ENCODE measurements at places on chromosomes 4 and X.

DNA sequence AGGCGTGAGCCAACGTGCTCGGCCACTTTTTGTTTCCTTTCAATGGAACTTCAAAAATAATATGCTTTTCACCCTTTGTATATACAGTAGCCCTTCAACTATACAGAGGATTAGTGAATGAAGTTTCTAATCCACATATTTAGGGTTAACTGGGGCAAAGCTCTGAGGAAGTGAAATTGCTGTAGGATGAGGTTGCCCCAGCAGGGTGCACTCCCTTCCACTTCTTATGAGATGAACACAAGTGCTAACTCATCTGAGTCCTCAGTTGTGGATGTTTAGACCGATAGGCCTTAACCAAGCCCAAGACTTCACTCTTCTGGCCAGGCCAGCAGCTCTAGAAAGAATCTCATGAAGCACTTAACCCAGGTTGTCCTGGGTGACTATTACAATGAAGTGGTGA is 29.1 kb upstream of the CT55 start:
- DNase-seq: no peak

GRCh38 chr4:150231107-150231770 is 153.0 kb downstream of the DCLK2 start:
- no peak for DNase-seq

GRCh38 chrX:136752796-136753195 is 27.9 kb downstream of the ARHGEF6 start:
- no peak for DNase-seq

DNA sequence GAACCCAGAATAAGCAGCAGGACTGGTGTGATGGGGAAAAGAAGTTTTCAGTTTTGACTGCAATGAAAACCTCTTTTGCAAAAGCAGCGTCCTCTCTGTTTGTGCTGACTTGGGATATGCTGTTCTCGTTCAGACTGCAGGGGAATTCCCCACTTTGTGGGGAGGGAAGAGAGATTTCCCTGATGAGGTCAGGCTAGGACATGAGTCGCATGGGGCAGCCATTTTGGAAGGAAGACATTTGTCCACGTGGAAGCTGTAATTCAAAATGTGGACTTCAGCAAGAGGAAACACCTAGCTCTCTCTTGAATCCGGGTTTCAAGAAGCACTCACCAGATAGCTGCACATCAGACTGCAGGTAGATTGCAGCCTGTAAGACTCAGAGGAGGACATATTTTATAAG is 39.3 kb downstream of the ING2 start:
- no peak for DNase-seq

- DNase-seq: no peak
These were observed 52.7 kb downstream of the STARD8 start for GRCh38 chrX:68699960-68700746.

DNA sequence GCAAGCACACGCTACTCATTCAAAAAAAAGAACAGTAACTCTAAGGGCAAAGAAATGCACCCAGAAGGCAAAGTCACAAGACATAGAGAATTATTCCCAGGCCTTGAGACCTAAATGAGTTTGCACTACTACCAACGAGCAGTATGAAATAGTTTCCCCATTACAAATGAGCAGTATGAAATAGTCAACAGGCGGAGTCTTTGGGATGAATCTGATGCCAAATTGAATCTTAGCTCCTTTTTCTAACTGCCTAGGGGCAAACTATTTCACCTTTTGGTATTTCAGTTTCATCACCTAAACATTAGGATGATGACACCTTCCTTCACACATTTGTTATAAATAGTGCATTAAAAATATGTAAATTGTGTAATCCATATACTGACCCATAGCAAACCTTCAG is 213.0 kb upstream of the FAT4 start:
- no peak for DNase-seq

GRCh38 chr4:75723163-75724065 is 963 bp upstream of the USO1 start:
- no peak for DNase-seq

GRCh38 chr4:5632571-5632970 is 75.8 kb downstream of the EVC2 start:
- no peak for DNase-seq

GRCh38 chrX:133321451-133321850 is 93.8 kb downstream of the GPC4 start:
- no peak for DNase-seq

DNA sequence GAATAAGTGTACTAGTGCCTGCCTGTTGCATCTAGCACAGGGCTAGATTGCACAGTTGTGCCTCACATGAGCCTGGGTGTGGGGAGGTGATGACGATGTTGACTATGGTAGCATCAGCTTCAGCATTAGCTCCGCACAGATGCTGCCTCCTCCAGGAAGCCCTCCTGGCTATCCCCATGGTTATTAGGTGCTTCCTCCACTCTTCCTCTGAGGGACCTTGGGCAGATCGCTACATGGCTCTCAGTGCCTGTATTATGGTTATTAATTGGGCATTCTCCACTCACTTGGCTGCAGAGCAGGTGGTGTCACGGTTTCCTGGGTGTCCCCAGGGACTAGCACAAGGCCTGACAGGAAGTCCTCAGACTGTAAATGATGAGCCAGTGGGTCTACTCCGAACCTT is 325.6 kb downstream of the ARHGAP10 start:
- DNase-seq: no peak

- DNase-seq: no peak
These were observed 22.9 kb upstream of the ANK2 start for GRCh38 chr4:113026556-113026955.

DNA sequence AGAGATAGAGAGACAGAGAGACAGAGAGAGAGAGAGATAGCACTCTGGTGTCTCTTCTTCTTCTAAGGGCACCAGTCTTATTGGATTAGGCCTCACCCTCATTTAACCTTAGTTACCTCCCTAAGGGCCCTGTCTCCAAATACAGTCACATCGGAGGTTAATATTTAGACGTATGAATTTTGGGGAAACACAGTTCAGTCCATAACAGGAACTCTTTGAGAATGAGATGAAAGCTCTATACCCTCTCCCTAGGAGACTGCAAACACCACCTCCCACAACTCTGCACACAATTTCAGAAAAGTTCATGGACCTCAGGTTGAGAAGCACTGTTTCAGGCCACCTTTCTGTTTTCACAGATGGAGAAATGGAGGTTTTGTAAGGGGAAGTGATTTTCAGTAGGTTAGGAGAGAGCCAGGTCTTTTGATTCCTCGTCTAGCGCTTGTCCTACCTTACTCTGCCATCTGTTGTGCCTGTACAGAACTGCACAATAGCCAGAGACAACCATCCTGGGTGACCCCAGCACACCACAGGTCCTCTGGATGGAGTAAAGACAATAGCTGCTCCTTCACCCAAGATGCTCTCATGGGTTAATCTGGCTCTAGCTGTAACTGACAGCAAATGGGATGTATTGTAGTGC is 16.9 kb upstream of the LOC101059915 start:
- no peak for DNase-seq

DNA sequence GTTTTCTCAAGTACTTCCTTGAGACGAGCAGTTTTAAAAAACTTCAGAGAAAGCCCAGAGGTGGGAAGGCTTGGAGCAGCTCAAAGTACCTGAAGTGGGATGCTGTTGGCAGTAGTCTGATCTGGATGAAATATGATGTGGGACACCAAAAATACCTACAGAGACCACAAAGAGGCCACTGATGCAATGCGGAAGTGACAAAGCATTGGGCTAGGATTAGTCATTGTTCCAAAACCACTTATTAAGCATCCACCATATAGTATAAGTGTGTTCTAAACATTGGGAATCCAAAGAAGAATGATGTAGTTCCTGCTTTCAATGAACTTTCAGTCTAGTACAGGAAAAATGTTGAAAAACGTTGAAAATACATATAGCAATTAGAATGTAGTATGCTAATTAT is 386.1 kb upstream of the CNKSR2 start:
- no peak for DNase-seq

DNA sequence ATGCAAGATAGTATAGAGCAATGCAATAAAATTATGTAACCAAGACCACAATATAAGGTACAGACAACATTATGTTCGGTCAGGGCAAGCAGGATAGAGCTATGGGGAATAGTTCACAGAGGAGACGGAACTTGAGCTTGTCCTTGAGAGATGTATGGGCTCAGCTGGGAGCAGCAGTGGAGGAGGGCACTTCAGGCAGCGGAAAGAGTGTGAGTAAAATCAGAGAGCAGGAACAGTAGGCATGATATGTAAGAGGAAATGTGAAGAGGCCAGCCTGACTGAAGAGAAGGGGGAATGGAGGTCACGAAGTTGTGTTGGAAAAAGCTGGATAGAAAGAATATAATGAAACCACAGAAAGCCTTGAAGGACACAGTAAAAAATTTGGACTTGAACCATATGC is 217.2 kb upstream of the NOCT start:
- no peak for DNase-seq

DNA sequence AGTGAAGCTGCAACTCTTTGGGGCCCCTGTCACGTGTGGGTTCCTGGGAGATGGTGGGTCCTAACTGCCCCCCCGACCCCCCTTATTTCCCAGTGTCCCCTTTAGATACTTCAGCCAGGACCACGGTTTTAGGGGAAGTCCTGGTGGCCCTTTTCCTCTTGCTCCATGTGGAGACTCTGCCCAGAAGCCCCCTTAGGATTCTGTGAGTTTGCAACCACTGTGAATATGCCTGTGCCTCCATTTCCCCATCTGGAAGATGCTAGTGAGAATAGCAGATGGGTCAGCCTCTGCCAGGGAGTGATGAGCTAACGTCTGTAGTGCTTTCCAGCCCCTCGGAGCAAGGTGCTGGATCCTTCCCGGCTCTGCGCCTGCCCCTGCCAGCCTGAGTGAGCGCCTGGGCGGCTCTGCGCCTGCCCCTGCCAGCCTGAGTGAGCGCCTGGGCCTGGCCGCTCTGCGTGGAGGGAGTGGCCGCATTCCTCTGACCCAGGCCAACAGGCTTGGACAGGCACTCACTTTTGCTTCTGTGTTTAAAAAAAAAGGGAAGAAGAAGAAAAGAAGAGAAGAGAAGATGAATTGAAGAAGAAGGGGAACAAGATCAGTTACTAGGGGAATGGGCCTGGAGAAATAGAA is 6.7 kb upstream of the CITED1 start:
- DNase-seq: no peak

DNA sequence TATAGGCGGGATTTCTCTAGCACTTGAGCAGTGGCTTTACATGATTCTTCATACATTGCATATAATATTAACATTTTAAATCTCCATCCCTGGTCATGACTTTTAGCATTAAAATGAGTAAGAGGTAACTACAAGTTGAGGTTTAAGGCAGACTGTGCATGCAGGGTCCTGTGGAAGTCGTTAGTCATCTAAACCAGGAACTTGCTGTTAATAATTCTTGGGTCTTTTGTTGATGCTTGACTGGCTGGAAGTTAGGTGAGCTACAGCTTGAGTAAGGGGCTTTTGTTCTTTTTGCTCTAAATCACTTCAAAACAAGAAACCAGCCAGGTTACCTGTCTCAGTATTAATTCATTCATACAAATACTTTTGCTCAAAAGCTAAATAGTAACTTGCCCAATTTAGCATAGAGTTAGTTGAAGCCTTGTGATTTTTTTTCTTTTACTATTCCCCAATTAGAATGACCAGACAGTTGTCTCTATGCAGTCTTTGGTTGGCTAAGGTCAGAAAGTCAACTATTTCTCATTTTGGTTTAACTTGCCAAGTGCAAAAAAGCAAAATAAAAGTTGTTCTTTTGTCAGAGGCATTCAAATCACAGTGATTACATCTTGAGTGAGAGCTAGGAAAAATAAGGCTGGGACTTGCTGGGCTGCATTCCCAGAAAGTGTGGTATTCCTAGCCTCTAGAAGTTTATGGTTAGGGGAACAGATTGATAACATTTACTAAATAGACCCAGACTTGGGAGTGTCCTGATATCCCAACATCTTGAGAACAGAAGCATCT is 516.9 kb downstream of the PDHA2 start:
- DNase-seq: no peak

DNA sequence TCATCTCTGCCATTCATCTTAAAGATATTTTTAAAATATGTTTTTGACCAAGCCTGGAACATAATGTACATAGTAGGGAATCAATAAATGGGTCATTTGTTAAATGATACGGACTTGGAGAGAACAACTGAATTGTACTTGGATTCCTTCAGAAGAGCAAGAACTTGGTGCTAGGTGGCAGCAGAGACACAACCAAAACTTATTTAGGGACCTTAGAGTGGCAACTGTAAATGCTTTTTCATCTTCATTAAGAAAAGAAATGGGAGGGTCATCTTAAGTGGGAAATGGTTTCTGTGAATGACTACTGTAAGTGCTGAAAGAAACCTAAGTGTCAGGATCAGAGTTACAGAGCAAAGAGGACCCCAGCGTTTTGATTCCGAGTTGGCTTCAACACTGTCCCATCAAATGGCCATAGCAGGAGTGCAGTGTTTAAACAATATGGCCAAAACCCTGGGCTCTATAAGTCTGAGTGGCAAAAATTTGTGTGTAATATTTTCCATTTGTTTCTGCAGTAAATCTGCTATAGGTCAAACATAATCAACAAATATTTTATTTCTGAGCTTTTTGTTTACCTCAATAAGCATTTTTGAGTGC is 213.6 kb downstream of the PALLD start:
- no peak for DNase-seq

GRCh38 chr4:111776561-111776960 is 368.7 kb upstream of the FAM241A start:
- DNase-seq: no peak

All from stimulated activated CD8-positive, alpha-beta memory T cell treated with anti-CD3 and anti-CD28 coated beads, Interleukin-15, amount 100 ng/mL, for 24 hours (primary cell).